LoVo (cell line): ENCODE measurements at places on chromosomes 12 and 14.

DNA sequence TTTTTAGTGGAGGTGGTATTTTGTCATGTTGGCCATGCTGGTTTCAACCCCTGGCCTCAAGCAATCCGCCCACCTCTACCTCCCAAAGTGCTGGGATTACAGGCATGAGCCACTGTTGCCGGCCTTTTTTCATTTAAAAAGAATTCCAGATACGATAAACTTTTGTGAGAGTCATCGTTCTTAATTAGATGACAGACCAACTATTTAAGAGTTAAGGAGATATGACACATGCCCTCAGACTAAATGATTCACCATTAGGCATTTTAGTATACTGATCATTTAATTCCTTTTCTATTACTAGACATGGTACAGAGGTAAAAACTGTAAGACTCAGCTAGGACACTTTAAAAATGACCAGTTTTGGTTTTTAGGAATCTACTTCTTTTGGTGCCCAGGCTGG is 2.4 kb downstream of the ANKRD13A start:
- no peak for DNase-seq

DNA sequence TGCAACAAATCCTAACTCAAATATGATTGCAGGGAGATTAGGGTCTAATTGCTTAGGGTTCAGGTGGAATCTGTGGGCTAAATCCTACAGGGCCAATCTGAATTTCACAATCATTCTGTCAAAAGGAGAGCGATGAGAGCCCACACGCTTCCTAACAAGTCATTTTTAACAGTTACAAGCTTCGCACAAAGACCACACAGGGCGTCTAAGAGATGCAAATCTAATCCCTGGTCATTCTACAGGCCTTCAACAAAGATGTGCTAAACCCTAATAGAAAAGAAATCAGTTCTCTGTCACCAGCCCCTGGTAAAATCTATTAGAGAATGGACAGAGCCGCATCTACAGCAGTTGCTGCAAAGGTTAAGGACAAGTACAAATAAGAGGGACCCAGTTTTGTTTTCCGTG is 15.3 kb downstream of the NKX2-1 start:
- DNase-seq: no peak

DNA sequence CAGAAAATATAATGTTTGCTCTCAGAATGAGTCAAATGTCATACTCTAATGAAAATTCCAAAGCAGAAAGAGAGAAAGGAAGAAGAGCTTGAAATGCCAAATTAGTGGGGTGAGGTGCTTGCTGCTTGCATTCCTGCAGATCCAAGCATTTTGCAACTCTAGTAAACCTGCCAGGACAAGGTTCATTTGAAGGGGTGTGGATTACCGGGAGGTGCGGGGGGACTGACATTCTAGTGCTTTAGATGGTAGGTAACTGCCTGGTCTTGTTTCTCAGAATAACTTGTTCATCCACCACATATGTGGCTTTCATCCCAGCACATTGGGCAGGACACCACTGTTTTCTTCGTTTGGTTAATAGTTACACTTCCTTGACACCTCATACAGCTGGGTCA is 144.4 kb downstream of the AKAP6 start:
- peak; percentile 65 for DNase-seq

GRCh38 chr12:95705143-95705542 is 85.4 kb downstream of the NTN4 start:
- no peak for DNase-seq

GRCh38 chr14:97319691-97320090 is 522.5 kb downstream of the VRK1 start:
- DNase-seq: no peak

- no peak for DNase-seq
Observed at GRCh38 chr14:83826838-83827237, 1703.1 kb upstream of the FLRT2 start.

DNA sequence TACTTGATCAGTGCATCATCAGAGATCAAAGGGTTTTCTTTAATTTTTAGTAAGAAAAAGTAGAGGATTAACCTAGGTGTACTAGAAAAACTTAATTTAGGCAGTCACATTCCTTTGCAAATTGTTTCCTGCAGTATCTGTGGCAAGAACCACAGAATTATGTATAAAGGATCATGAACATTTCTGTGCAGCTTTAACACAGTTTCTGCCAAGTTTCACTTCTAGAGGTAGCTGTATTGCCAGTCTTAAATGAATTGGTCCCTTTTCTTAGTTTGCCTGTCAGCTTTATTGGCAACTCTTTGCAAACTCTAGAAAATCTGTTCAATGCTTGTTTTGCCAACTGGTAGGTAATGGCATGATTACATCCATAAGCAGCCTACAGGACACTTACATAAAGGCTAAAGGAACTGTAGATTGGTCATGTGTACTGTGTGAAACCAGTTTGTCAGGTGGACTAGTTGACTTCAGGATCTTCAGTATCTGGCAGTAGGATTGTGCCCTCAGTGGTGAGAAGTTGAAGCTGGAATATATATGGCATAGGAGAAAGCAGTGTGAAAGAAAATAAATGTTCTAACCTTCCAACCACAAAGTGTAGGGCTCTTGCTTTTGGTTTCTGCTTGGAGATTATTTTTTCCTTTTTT is 75.9 kb downstream of the TTLL5 start:
- DNase-seq: no peak

- DNase-seq: peak; percentile 58
Observed at GRCh38 chr12:78916845-78917480, 52.4 kb downstream of the SYT1 start.

GRCh38 chr14:80167793-80168448 is 43.4 kb downstream of the DIO2 start:
- no peak for DNase-seq

- DNase-seq: no peak
Observed at GRCh38 chr14:81187832-81188522, 32.8 kb downstream of the GTF2A1 start.

DNA sequence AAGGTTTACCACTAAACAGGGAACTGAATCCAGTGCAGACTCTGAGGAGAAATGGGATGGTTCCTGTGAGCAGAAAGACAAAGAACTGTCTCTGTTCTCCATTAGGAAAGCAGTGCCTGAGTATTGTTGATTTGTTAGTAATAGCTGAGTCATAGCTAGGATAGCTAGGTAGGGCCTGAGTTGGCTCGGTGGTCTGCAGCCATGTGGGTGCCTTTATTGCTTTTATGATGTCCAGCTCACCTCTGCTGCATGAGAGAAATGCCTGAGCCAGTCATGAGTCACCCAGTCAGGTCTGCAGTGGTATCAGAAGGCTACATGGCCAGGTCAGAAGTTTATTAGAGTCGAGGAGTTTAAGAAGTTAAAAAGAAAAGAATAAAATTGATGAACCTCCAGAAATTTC is 24.2 kb downstream of the TRHDE start:
- peak; percentile 64 for DNase-seq

- DNase-seq: no peak
Observed at GRCh38 chr14:50030036-50030435, 86.3 kb downstream of the VCPKMT start.

GRCh38 chr12:56522411-56523193 is 982 bp downstream of the RBMS2 start:
- DNase-seq: peak; percentile 49

DNA sequence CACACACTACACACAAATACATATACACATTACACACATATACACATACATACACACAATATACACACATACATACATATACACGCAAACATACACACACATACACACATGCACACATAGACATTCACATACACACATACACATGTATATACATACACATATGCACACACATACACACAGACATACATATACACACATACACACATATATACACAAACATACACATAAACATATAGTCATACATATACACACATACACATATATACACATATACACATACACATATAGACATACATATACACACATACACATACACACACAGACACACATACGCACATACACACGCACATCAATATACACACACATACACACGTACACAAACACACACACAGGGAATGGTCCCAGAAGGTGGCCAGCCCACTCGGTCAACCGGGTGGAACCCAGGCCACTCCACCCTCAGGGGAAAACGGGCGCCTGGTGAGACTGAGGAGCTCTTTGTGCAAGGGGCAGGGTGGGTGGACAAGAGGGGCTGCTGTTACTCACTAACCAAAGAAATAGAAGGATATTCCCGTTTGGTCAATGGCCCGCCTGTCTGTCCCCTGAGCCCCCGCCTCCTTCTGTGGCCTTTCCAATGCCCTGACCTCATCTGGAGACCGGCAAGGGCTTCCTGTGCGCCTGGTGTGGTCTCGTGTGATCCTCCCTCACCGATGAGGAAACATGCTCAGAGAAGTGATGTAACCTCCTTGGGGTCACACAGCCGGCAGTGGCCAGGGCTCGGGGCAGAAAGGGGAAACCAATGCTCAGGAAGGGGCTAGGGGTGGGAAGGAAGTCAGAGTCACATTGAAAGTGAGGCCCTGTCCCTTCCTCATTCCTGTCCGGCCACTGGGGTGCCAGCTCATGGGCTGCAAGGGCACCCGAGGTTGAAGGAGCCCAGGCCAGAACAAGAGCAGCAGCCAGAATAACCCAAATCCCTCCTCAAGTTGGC is 5.3 kb downstream of the TRPV4 start:
- no peak for DNase-seq

DNA sequence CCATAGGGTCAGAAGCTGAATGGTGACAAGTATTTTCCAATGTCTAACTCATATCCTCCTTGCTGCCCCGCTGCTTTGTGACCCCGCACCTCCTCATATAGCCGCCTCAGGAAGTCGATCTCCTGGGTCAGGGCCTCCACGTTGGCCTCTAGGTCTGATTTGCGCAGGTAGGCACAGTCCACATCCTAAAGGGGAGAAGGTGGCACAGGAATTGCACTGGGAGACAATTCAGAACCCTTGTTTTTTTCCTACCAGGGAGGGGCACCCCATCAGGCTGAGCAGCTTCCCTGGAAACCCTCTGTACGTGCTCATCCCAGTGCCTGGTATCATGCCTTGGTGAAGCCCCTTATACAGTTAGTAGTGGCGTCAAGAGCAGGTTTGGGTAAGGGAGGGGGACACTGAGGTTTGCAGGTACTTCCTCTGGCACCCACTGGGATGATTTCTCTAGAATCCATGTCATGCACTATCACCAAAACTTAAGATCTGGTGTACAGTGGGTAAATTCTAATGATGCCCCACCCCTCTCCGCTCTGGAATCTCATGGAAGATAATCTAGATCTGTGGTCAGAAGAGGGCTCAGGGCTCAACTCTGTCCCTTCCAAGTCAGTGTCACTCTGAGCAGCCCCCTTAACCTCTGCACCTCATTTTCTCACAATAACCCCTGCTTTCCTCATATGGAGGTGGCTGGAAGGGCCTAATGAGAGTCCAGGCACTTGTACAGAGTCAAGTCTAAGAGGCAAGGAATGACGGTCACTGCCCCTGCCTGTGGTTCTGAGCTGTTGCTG is 20.1 kb upstream of the KRT86 start:
- DNase-seq: no peak

GRCh38 chr14:31884776-31885379 is 192.2 kb upstream of the ARHGAP5 start:
- peak; percentile 26 for DNase-seq

DNA sequence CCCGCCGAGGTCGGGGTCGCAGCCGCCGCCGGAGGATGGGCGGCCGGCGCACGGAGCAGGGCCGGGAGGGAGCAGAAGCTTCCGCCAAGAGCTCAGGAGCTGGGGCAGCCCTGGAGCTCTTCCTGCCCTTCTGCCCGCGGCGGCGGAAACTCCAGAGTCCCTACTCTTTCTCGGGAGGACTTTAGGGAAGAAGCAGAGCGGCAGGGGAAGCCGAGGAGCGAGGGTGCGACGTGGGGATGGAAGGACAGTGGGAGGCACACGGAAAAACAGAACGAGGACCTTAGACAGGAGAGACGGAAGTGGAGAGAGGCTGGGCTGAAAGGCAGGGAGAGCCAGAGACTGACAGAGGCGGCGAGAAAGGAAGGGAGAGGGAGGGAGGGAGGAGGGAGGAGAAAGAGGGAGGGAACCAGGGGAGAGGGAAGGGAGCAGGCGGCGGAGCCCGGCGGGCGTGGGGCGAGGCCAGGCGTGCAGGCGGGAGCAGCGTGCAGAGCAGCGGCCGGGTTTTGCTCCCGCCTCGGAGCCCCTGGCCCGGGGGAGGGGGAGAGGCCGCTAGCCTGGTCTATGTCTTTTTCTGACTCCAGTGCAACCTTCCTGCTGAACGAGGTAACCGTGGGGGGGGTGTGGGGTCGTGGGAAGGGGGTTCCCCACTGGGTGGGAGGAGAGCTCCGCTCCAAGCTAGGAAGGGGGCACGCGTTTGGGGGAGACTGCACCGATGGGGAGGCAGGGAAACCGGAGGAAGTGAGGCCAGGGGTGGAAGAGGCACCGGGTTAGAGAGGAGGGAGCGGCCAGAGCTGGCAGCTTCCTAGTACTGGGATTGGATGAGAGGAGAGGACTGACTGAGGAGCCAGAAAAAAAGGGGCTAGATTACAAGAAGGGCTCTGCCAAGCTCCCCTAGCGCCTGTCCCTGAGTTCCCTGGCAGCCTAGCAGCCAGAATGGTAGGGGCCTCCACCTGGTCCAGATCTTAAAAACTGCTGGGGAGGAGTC is 2.9 kb upstream of the CACNB3 start:
- peak; percentile 89 for DNase-seq

GRCh38 chr14:94400422-94400841 is 12.0 kb upstream of the SERPINA1 start:
- DNase-seq: no peak

DNA sequence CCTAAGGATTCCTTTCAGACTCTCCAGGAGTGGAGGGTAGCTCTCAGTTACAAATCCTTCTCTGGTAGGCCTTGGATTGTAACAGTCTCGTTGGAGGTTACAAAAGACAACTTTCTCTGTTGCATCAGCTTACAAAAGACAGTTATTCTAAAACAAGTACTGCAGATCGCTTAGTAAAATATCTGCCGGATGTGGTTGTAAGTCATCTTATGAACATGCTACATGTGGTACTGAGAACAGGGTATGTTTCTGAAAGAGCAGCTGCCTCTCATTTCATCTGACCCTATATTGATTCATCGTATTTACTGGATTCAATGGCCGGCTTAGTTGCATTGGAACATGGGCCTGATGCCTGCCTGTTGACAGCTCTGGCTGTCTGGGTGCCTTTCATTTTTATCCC is 157.4 kb downstream of the PTCSC3 start:
- no peak for DNase-seq

DNA sequence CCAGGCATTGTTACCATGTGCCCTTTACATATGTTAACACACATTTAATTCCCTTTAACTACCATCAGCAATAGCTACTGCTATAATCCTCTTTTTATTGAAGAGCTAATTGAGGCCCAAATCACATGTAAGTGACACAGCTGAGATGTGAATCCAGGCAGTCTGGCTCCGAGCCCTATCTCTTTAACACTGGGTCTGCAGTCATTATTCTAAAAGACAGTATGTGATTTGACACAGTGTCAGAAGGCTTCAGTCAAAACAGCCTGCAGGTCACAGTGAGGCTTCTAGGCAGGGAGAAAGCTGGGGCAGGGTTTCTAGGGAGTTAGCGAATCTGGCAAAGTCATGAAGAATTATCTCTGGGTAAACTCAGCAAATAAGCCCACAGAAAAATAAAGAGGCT is 148.2 kb downstream of the KIF21A start:
- no peak for DNase-seq

DNA sequence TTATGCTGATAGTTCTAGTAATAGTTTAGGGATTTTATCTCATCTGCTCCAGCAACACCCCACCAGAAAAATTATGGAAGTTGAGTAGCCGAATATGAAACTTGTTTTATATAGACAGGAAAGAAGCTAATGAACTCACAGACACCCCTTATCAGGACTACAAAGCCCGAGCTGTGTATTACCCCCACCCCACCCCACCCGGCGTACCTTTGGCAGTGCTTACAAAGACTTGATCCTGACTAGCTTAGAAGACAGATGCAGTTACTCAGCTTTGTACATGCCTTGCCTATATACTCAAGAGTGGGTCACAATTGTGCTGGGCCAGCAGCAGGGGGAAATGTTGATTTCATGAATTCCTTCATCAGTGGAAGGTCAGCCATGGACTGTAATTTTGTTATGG is 22.4 kb downstream of the PROX2 start:
- no peak for DNase-seq
